Activated CD4-positive, CD25-positive, alpha-beta regulatory T cell (primary cell): ENCODE measurements at places on chromosomes 5 and 9.

GRCh38 chr5:3809455-3809854 lies 213.8 kb downstream of the IRX1 start:
- DNase-seq, result no peak

- no peak for DNase-seq
These were observed 92.9 kb upstream of the CLINT1 start for GRCh38 chr5:157951673-157952373.

GRCh38 chr5:159450417-159450816 lies 120.1 kb upstream of the IL12B start:
- no peak for DNase-seq

DNA sequence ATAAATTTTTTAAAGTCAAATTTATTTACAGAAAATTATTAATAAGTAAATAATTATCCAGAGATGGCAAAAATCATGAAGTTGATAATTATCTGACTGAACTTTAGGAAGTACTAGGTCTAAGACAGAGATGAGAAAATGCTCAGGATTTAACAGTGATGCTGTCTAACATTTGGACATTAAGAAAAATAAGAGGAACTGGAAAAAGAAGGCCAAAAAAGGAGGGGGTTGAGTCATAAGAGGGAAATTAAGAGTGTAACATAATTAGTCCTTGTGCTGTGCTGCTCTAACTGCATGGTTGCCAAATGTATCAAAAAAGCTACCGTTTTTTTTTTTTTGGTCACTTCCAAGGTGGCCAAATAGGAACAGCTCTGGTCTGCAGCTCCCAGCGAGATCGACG lies 35.4 kb upstream of the TUT7 start:
- DNase-seq, result no peak

GRCh38 chr9:74499111-74499601 lies 2.0 kb downstream of the RORB start:
- DNase-seq, result no peak

GRCh38 chr5:127650649-127651048 lies 1.8 kb downstream of the CTXN3 start:
- DNase-seq, result no peak

GRCh38 chr5:105956456-105957196 lies 1714.1 kb downstream of the EFNA5 start:
- DNase-seq, result no peak

DNA sequence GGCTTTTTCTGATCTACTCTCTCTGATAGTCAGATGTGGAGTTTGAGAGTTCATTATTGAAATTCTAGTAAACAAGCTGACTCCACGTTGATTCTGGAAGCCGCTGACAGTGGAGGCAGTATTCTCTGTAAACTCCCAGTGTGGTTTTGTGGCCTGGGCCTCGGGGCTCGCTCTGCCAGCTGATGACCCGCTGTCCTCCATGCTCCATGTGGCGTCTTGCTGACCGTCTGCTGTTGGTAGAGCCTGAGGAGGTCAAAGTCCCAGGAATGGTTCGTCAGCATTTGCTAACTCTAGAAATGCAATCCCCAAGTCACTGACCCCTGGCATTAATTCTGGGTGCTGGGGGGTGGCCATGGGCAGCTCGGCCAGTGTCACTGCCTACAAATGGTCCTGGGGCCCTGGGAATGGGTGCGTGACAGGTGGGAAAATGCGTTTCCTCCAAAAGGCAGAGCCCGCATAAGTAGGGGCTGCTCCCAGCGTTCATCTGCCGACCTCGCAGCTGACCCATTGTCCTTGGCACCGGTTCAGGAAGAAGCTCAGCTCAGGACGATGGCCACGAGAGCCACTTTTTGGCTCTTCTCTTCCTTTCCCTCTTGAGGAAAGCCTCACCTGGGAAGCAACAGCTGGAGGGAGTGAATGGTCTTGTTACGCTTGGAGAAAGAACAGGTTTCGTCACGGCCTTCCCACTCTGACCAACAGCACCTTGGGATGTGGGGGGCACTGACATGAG lies 55.1 kb downstream of the MRPL36 start:
- no peak for DNase-seq

DNA sequence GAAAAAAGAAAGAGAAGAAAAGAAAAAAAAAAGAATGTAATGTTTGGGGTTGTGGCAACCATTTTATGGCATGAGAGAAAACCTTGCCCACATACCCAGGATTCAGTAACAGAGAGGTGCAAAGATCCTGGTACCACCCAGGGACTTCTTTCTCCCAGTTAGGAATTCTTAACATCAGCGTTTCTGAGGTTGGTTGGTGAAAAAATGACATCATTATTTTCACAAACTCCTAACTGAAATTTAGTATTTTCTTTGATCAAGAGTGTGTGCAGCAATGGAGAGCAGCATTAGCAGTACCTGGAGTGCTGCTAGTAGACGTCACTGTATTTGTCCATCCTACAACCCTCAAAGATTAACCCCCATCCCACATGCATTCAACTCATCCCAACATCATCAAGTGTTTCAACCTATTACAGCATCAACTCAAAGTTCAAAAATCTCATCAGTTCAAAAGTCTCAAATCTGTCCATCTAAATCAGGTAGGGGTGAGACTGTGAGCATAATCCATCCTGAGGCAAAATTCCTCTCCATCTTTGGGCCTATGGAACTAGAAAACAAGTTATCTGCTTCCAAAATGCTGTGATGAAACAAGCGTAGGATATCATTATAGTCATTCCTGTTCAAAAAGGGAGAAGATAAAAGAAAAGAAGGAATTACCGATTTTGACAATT lies 60.1 kb upstream of the MSX2 start:
- DNase-seq, result no peak

- DNase-seq, result no peak
These were observed 4.0 kb downstream of the SNX30 start for GRCh38 chr9:112754578-112754977.

DNA sequence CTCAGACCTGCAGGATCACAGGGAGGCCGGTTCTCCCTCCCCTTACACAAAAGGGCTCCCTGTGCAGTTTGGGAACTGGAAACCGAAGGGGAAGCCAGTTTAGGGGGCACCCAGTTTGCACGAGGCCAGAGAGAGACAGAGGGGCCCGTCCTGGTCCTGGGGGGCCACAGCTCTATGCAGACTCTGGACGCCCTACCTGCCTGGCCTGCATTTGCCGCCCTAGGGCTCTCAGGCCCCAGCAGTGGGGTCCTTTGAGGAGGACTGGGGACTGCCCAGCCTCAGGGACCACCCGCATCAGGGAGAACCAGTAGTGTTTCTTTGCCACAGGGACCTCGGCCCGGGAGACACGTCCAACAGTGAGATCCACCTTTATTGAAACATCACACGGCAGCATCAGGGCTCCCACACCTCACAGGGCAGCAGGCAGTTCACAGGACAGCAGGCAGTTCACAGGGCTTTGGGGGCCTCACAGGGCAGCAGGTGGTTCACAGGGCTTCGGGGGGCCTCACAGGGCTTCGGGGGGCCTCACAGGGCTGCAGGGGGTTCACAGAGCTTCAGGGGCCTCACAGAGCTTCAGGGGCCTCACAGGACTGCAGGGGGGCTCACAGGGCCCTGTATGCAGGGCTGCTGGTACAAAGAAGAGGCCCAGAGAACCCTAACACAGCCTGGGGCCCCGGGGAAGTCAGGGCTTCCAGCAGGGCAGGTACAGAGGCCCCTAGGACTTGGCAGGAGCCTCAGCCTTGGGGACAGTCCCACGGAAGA lies 648 bp upstream of the NSMF start:
- no peak for DNase-seq

GRCh38 chr5:142078221-142078620 lies 30.4 kb upstream of the NDFIP1 start:
- DNase-seq, result no peak

- DNase-seq, result no peak
These were observed 5.7 kb upstream of the C5orf46 start for GRCh38 chr5:147912011-147912410.

GRCh38 chr5:6026766-6027406 lies 351.5 kb downstream of the MED10 start:
- DNase-seq, result no peak

DNA sequence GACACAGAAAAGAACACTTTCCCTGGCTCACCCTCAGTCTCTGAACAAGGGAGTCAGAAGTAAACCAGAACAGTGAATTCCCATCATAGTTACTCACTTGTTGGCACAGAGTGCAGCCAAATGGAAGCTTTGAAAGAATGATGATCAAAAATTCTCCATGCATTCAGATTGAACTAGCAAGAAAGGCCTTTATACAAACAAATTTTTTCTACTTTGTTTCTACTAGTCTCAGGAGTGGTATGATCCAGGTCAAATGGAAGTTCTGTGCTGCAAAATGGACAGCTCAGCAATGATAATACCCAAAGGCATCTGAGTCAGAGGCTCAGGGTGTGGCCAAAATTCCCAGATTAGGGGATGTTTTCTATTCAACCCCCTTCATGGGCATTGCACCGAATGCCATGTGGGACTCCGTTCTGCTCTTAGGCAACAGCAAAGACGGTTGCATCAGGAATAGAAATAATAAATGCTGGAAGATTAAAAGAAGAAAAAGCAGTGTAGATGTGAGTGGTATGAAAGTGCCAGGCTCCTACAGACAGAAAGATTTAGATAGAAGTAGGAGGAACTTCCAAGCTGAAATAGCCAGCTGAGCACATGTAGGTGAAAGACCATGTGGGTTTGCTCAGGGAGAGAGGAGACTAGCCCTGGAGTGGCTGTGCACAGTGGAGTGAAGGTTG lies 24.0 kb upstream of the ASPN start:
- DNase-seq, result no peak

DNA sequence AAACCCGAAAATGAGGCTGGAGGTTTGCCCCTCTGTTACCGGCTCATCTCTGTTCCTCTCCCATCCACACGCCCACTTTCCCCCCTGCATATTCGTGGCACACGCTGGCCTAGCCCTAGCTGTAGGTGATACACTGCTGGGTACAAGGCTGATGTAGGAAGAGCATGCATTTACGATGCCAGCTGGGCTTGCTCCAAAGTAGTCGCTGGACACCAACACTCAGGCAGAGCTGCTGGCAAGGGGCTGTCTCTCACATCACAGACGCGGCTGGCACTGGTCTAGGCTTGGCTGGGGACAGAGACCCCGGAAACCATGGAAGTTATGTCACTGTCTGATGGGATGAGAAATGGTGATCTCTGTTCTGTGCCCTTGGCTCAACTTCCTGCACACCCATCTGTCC lies 9.8 kb upstream of the PHYKPL start:
- DNase-seq, result no peak

GRCh38 chr5:93594591-93595419 lies 11.8 kb downstream of the NR2F1 start:
- no peak for DNase-seq

DNA sequence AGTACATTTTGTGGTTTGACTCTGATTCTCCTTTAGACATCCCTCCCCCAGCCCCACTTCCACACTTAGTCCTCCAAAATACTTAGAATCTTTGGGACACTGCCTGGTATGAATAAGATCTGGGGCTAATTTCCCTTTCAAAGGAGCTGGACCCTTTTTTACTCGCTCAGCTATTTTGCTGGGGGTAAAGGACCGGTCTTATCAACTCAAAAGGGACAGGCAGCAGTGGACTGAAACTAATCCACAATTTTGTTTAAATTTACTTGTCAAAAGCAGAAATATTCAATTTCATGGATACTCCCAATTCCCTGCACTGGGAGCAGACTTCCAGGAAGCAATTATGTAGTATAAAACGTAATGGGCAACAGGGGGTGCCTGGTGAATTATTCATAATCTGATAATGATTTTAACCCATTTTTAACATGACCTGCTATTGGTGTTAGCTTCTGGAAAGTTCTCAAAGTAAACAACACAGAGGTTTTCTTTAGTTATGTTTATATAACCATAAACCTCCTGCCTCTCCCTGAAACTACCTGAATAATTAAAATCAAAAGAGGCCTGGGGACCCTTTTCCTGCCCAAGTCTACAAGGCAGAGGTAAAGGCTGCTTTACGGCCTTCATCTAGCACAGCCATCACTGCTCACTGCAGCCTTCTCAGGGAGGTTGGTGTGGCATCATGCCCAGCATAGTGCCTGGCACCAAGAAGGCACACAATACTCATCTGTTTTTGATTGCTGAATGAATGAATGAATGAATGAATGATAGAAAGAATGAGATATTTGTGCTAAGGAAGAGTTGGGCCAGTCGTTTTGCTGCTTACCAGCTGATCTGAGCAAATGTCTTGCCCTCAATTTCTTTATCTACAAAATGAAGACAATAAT lies 44.2 kb upstream of the GNPDA1 start:
- DNase-seq, result no peak

- no peak for DNase-seq
These were observed 115.7 kb downstream of the TLE1 start for GRCh38 chr9:81573415-81574321.

GRCh38 chr5:131511934-131512333 lies 123.1 kb downstream of the RAPGEF6 start:
- no peak for DNase-seq

GRCh38 chr9:24502206-24502937 lies 43.3 kb downstream of the IZUMO3 start:
- DNase-seq, result no peak

- DNase-seq, result no peak
These were observed 4.2 kb downstream of the DOCK2 start for GRCh38 chr5:169641253-169641652.

- DNase-seq, result no peak
These were observed 105.0 kb upstream of the PPP1R26 start for GRCh38 chr9:135374591-135374990.

DNA sequence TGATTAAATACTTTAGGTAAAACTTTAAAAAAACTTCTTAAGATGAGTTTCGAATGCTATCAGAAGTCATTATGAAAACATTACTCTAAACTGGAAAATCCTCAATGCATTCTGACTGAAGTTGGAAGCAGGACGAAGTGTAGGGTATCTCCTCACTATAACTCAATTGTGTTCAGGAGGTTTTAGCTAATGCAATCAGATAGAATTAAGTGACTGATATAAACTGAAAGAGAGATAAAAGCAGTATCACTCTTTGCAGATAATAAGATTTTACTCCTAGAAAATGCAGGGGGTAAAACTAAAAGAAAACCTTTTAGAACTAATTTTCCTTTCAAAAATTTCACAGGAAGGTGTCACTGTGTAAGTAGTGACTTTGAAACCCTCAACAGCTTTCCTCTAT lies 22.1 kb downstream of the TAS2R1 start:
- no peak for DNase-seq

DNA sequence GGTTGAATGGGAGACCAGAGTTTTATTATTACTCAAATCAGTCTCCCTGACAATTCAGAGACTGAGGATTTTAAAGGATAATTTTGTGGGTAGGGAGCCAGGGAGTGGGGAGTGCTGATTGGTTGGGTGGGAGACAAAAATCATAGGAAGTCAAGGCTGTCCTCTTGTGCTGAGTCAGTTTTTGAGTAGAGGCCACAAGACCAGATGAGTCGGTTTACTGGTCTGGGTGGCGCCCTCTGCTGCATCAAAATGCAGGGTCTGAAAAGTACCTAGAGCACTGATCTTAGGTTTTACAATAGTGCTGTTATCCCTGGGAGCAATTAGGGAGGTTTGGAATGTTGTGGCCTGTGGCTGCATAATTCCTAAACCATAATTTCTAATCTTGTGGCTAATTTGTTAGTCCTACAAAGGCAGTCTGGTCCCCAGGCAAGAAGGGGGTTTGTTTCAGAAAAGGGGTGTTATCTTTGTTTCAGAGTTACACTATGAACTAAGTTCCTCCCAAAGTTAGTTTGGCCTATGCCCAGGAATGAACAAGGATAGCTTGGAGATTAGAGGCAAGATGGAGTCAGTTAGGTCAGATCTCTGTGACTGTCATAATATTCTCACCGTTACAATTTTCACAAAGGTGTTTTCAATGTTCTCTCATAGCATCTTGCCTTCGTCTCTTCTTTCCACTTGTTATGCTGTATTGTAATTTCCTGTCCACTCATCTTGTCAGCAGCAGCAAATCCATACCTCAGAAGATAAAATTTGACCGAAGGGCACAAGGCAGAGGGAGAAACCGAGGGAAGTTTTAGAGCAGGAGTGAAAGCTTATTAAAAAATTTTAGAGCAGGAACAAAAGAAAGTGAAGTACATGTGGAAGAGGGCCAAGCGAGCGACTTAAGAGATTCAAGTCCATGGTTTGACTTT lies 59.2 kb upstream of the CLINT1 start:
- peak; percentile 22 for DNase-seq
